Activated CD4-positive, alpha-beta memory T cell treated with anti-CD3 and anti-CD28 coated beads, Interleukin-2, amount 10 ng/mL, durations not matched to agents 7 days and 5 days (primary cell): ENCODE measurements at places on chromosomes 11 and 22. TPM values are rescaled to one million over a fixed set of nuclear protein-coding genes. Genes with fewer than 3 reads are reported as not detected.

GRCh38 chr11:71326328-71326940 is 74.1 kb upstream of the SHANK2 start:
- no peaks in the 10 kb centered on the region for H3K4me1 ChIP-seq
- no peak overlapping the region for H3K27ac ChIP-seq
- H3K36me3 ChIP-seq = no peaks in the 10 kb centered on the region

The CRACR2B gene
- total RNA-seq = 12.7 TPM

DNA sequence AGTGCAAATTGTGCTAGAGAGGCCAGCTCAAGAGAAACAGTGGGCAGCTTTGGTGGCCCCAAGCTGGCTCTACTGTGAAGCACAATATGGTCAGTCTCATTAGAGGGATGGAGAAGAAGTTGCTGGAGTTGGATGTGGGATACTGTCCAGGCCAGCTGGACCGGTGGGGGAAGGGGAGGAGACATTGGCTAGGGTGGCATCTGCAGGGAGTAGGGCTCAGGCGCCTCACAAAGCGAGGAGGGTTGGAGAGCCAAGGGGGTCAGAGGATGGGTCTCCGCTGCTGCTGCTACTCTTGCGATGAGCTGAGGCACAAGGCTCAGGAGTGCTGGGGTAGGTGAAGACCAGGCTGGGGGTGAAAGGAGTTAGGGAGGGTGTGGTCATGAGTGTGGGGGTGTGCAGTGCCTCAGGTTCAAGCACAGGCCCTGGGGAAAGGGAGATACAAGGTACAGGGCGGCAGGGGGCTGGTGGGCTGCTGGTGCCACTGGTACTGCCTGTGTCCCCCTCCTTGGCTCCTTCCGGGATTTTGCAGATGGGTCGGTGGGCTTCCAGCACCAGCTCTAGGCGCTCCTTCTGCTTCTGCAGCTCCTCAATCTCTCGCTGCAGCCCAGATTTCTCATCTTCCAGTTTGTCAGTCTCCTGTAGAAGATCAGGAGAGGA is 2.3 kb downstream of the CCDC85B start:
- H3K27ac ChIP-seq = peak overlapping the region; percentile 89
- DNase-seq = no peak
- H3K27me3 ChIP-seq = no peaks in the 10 kb centered on the region
- peaks cover 22% of the 10 kb centered on the region for H3K36me3 ChIP-seq

- H3K27me3 ChIP-seq = no peaks in the 10 kb centered on the region
- no peak overlapping the region for H3K27ac ChIP-seq
- no peak for DNase-seq
- no peak overlapping the region for H3K4me3 ChIP-seq
- H3K36me3 ChIP-seq = peaks cover 59% of the 10 kb centered on the region
Observed at GRCh38 chr22:24086310-24086709, 75.2 kb downstream of the CABIN1 start.

The TMEM191B gene
- total RNA-seq = 1.1 TPM

The PANX2 gene
- total RNA-seq = 0.88 TPM

The CLMP gene
- total RNA-seq = 0.81 TPM

DNA sequence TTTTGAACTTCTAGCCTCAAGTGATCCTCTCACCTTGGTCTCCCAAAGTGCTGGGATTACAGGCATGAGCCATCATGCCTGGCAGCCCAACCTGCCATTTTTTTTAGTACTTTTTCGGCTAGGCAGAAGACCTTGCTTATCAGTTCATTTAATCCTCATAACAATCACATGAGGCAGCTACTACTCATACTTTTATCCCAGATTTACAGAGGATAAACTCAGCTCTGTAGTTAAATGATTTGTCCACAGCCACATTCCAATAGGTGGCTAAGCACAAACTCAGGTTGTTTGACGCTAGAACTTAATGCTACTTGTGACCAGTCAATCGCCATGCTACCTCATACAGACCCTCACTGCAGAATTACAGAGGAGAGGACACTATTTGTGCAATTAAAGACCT is 28.1 kb downstream of the SBF2 start:
- no peak for DNase-seq
- no peak overlapping the region for H3K4me3 ChIP-seq
- H3K27ac ChIP-seq = no peak overlapping the region
- H3K27me3 ChIP-seq = no peaks in the 10 kb centered on the region
- H3K4me1 ChIP-seq = no peaks in the 10 kb centered on the region
- H3K36me3 ChIP-seq = no peaks in the 10 kb centered on the region

- peak overlapping the region; percentile 95 for H3K27ac ChIP-seq
- DNase-seq = peak; percentile 78
- H3K27me3 ChIP-seq = no peaks in the 10 kb centered on the region
- peaks cover 43% of the 10 kb centered on the region for H3K4me1 ChIP-seq
Observed at GRCh38 chr22:22210375-22210774, 34.2 kb upstream of the VPREB1 start.

The CYP2D6 gene
- total RNA-seq = 1.9 TPM

DNA sequence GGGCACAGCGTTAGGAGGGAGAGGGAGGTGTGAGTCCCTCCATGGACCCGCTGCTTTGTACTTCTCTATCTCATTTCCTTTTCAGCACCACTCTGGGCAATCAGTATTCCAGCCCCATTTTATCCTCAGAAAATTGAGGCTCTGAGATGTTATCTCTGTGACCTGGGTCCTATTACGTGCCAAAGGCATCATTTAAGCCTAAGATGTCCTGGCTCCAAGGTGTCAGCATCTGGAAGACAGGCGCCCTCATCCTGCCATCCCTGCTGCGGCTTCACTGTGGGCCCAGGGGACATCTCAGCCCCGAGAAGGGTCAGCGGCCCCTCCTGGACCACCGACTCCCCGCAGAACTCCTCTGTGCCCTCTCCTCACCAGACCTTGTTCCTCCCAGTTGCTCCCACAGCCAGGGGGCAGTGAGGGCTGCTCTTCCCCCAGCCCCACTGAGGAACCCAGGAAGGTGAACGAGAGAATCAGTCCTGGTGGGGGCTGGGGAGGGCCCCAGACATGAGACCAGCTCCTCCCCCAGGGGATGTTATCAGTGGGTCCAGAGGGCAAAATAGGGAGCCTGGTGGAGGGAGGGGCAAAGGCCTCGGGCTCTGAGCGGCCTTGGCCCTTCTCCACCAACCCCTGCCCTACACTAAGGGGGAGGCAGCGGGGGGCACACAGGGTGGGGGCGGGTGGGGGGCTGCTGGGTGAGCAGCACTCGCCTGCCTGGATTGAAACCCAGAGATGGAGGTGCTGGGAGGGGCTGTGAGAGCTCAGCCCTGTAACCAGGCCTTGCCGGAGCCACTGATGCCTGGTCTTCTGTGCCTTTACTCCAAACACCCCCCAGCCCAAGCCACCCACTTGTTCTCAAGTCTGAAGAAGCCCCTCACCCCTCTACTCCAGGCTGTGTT is 829 bp upstream of the APOC3 start:
- H3K4me3 ChIP-seq = no peak overlapping the region
- no peak for DNase-seq
- no peaks in the 10 kb centered on the region for H3K27me3 ChIP-seq
- H3K4me1 ChIP-seq = no peaks in the 10 kb centered on the region
- H3K36me3 ChIP-seq = no peaks in the 10 kb centered on the region

The MS4A18 gene
- total RNA-seq = not detected

GRCh38 chr11:92964471-92964870 is 5.0 kb upstream of the MTNR1B start:
- no peak overlapping the region for H3K27ac ChIP-seq
- H3K27me3 ChIP-seq = peaks cover 2% of the 10 kb centered on the region
- no peak overlapping the region for H3K4me3 ChIP-seq

GRCh38 chr11:34183848-34184391 is 78.5 kb downstream of the NAT10 start:
- no peak overlapping the region for H3K4me3 ChIP-seq
- peaks cover 14% of the 10 kb centered on the region for H3K4me1 ChIP-seq
- no peak overlapping the region for H3K27ac ChIP-seq
- no peaks in the 10 kb centered on the region for H3K27me3 ChIP-seq
- no peaks in the 10 kb centered on the region for H3K36me3 ChIP-seq
- DNase-seq = no peak
